Activated CD8-positive, alpha-beta memory T cell treated with anti-CD3 and anti-CD28 coated beads for 1 hour (primary cell): ENCODE measurements at places on chromosomes 1 and 21.

DNA sequence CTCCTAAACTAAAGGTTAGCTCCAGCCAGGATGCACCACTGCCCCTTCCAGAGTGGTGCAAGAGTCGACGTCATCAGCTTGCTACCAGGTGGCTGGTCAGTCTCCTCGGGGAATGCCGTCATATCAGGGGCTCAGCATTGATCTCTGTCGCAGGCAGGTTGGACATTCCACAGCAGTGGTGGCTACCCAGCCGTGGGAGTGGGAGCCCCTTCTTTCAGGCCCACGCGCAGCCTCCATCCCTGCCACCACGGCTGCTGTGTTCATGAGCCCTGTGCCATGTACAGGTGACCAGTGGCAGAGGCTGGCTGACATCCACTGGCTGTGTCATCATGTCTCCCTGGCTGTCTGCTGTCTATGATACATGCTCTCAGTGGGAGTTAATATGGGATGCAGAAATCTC is 25.5 kb downstream of the IL10RB start:
- DNase-seq, result no peak

DNA sequence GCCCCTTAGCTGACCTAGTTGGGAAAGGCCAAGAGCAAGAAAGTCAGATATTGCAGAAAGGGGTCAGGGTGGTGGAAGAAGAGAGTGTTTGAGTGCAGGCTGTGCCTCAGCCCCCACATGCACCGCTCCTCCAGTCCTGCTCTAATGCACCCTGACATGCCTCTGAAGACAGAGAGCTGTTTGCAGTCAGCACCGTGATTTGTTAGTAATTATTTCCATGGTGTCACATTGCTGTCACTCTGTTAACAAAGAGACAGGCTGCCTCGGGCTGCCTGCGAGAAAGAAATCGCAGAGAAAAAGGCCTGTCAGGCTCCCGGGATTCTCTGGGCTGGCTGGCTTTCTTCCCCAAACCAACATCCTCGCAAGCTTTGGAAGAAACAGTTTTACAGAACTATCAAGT is 58.3 kb downstream of the ERI3 start:
- no peak for DNase-seq

GRCh38 chr1:170284512-170284911 is 138.8 kb downstream of the NTMT2 start:
- no peak for DNase-seq

GRCh38 chr1:63794939-63795378 is 21.1 kb downstream of the ROR1 start:
- no peak for DNase-seq

DNA sequence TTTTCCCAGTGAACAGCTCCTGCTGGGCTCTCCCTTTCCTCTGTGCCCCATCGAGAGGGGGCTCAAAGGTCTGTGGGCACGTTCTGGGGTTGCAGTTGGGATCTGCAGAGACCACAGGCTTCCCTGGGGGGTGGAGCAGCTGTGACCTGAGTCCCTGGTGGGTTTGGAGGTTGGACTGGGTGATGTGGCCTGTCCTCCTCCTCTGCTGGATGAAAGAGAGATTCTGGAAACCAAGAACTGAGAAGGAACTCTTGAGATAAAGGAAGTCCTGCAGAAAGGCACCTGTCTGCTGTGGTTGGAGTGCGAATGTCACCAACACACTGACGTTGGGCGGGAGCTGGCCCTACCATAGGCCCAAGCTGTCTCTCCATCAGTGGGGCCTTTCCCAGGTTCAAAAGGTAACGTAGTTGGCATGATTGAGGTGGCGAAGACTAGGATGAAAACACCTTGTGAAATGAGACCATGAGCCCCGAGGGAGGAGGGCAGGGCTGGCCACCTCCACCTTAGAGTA is 35.8 kb upstream of the ETV3 start:
- no peak for DNase-seq
